Testis (tissue), 5 donors: ENCODE measurements at places on chromosomes 6 and 20.

DNA sequence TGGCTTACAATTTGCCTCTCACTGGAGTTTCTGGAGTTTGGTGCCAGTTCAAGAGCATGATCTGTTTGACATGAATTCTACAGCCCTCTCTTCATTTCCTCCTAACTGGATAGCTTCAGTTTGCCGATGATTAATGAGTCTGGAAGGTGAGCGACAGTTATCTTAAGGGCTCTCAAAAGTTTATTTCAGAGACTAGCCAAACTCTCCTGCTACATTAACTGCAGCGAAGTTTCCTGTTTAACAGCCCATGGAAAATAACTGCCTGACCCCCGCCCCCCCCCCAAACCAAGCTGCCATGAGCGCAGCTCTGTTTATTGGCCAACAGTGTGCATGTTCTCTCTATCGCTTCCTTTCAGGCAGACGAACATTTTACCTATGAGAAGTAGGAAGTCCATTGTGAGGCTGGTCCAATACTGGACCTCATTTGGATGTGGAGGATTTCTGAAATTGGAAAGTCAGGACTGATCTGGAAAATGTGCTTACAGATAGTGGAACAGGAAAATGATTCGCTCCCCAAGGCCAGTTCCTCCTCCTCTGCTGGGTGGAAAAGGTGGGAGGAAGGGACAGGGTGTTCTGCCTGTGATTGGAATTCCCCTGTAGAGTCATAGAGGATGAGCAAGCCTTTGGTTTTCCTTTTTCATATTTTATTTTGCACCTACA lies 522.2 kb upstream of the JAG1 start:
- DNase-seq, result peak; percentile 55

GRCh38 chr6:154805288-154805911 lies 72.2 kb downstream of the SCAF8 start:
- DNase-seq, result no peak

- DNase-seq, result no peak
These were observed 14.0 kb downstream of the PDRG1 start for GRCh38 chr20:31937820-31938219.

DNA sequence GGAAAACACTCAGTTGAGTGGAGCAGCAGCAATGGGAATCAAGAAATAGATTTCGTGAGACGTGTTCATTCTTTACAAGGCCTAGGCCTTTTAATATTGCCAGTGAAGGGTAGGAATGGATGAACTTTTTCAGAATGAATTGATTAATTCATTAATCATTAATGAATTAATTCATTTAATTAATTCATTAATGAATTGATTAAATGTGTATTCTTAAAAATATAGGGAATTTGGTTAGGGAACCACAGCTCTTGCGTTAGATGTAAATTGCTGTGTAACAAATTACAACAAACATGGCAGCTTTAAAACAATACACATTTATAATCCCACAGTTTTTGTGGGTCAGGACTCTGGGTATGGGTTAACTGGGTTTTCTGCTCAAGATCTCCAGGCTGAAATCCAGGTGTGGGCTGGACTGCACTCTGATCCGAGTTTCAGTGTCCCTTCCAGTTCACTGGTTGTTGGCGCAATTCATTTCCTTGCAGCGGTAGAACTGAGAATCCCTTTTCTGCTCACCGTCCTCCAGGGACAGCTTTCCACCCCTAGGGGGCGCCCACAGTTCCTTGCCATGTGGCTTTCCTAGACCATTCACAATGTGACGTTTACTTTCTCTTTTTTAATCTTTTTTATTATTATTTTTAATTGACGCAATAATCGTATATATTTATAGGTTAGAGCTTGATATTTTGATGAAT lies 32.8 kb upstream of the BCAS1 start:
- DNase-seq, result peak; percentile 85

DNA sequence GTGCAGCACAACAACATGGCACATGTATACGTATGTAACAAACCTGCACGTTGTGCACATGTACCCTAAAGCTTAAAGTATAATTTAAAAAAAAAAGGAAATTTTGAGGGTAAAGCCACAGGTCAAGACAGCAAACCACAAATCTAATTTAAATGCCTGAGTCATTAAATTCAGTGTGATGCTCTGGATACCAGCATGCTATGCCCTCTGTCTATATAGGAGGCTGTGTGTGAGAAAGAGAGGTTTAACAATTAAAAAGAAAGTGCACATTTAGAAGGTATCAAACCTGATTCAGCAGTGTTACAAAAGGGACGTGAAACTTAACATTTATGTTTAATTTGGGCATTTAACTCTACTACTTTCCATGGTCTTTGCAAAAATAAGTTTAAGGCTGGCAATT lies 276.3 kb downstream of the ADGRB3 start:
- no peak for DNase-seq

DNA sequence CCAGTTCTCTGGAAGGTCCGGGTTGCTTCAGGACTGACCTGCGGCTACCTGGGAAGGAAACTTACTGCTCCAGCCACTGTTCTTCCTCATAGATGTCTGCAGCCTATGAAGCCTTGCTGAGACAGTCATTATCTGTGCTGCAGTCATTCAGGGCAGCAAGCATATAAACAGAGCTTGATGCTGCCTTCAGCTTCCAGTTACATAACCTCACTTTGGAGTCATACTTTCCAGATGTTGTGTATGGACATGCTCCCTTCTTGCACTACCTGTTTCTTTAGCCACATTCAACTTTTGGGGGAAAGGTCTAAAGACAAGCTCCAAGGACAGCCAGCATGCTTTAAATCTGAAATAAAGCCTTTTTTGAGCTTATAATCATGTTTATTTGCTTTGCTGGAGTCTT lies 98.1 kb downstream of the SLC24A3 start:
- no peak for DNase-seq

DNA sequence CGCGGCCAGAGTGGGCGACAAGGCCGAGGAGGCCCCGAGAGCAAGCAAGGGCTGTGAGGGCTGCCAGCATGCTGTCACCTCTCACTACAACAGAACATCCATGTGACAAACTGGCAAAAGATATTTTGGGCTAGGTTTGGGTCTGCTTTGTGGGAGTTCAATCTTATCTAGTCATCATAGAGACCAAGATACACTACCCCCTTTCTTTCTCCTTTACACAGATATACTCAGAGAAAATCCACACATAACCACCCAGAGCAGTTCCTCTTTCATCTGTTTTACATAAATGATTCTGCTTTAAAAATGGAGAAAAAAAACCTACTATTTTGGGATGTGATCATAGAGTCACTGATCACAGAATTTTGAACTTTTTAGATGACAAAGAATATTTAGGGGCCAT lies 16.8 kb downstream of the SOX4 start:
- no peak for DNase-seq

DNA sequence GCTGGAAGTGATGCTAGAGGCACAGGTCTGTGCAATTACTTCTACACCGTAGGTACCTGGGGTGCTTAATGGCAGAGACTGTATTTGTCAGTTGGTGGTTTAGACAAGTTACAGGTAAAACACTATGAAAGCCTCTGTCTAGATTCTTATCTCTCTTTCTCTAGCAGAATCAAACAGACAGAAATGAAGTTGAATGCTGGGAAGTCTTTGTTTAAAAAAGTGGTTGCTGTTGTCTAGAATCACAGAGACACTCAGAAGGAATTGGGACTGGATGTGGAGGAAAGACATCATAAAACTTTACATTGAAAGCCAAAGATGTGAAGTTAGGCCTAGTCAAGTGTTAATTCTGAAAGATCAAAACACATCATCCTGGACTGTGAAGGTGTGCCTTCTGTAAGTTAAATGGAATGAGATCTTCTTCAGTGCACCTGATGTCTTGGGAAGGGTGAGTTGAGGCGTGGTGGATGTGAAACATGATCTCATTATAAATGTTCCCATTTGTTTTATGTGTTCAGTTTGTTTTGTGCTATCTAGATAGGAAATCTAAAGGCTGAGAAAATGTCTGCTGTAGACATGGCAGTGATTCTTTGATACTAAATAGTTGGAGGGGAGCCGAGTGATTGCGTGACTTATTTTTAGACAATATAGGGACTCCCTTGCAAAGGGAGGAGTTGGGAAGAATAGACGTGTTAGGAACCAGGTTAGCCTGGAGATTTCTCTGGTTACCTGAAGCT lies 290.2 kb downstream of the SOX4 start:
- no peak for DNase-seq

GRCh38 chr6:132817554-132818403 lies 3.4 kb downstream of the RPS12 start:
- no peak for DNase-seq

- no peak for DNase-seq
These were observed at the start of gene IP6K3 for GRCh38 chr6:33746651-33747100. Gene IP6K3, minus strand, starts transcription at chr6:33746905. Its CDS starts 11,429 bp downstream, at chr6:33735476.

DNA sequence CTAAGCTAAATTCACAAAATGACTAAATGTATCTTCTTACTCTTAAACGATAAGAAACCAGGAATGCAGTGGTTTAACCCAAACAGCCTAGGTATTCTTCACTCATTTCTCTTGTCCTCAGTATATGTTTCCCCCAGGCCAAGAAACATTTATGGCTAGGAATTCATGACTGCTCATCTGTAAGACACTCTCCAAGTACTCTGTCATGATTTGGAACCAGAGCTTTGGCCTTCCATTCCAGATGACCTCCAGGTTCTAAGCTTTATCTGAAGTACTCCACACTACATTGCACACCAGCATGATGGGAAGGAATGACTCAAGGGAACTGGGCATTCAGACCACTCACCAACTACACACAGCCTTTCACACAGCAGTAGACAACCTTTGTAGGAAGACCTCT lies 29.3 kb downstream of the NT5E start:
- no peak for DNase-seq

DNA sequence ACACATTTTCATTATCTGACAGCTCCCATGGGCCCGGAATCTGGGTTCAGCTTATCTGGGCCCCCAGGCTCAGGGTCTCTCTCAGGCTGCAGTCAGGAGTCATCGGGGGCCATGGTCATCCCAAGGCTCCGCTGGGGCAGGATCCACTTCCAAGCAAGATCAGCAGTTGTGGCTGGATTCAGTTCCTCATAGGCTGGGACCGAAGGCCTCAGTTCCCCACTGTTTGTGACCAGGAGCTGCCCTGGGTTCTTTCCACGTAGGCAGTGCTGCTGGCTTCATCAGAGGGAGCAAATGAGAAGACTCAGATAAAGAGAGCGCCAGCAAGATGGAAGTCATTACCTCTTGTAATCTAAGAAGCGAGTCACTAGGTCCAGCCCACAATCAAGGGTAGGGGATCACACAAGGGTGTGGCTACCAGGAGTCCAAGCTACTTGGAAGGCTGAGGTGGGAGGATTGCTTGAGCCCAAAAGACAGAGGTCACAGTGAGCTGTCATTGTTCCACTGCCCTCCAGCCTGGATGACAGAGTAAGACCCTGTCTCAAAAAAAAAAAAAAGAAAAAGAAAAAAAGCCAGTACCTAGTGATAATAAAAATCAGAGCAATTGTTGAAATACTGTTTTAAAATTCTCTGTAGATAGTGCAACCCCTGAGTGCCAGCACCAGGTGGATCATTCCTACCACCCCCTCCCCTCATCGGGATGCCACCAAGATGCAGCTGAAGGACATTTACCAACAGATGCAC lies 162.7 kb downstream of the NFATC2 start:
- no peak for DNase-seq

GRCh38 chr6:121520337-121521163 lies 85.1 kb downstream of the GJA1 start:
- no peak for DNase-seq

DNA sequence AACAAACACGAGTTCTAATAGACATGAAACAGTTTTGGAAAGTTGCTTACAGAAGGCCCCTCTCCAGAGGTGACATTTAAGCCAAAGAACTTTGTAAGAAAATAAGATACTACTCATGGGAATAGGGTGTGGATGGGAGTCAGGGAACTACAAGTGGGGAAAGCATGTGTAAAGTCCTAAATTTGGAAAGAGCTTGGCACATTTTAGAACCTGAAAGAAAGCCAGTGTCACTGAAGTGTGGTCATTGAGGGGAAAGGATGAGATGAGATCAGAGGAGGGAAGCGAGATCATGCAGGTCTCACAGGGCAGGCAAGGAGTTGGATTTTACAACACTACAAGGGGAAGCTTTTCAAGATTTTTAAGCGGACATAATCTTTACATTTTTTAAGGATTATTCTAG lies 38.0 kb downstream of the VGLL2 start:
- DNase-seq, result no peak

DNA sequence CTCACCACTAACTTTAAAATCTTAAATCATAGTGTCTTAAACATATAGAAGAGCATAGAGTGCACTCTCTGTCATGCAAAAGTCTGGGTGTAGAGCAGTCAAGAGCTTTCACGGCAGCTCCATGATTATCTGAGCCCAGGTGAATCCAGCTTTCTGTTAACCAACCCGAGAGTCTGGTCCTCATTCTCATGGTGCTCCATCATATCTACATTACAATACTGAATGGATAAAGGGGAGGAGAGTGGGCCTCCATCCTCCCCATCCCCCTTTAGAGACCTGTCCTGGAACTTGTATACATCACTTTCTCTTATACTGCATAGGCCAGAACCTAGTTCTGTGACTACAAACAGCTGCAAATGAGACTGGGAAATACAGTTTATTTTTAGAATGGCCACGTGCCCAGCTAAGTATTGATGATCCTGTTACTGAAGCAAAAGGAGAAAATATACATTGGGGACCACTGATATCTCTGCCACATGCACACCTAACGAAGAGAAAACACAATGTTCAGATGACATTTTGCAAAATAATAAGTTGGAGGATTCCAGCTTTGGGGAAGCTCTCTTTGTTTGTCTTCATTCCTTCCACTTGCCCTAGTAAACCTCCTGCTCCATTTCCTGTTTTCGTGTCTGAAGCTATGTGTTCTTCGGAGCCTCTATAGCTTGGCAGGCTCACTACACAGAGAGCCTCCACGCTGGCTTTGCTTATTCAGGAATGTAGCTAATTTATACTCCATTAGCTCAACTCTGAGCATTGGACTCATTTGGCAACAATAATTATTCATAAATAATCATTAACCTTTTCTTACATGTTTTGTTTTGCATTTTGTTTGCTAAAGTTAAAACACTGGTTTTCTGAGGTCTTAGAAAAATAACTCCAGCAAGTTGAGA lies 110.1 kb downstream of the IYD start:
- no peak for DNase-seq

GRCh38 chr6:39365281-39366074 lies 43.0 kb upstream of the KCNK16 start:
- DNase-seq, result no peak
